ENCODE measurements at places on chromosomes 13 and 19.

DNA sequence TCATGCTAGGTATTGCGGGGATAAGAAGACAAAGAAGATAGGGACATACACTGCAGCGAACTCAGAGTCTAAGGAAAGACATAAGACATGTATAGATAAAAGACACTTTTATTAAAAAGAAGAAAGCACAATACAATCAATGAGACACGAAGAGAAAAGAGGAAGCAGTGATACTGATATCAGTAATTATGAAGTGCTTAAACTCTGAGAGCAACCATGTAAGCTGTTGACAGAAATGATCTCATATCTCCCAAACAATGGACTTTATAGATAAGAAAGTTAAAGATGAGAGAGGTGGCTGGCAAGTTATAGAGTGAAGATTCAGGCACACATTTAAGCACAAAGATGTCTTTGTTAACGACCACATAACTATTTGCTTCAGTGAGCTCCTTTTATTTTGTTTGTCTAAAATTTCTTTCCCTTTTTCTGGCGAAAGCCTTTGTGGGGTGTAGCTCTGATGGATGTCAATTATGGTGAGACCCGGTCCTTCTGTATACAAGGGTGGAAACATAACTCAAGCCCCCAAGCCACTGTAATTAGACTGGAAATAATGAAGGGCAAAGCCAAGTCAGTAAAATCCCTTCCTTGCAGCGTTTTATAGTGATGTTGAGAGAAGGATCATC is 818.0 kb upstream of the SLC10A2 start:
- no peak for DNase-seq

- DNase-seq: no peak
Measured at GRCh38 chr13:77219401-77219800, 107.5 kb downstream of the MYCBP2 start.

DNA sequence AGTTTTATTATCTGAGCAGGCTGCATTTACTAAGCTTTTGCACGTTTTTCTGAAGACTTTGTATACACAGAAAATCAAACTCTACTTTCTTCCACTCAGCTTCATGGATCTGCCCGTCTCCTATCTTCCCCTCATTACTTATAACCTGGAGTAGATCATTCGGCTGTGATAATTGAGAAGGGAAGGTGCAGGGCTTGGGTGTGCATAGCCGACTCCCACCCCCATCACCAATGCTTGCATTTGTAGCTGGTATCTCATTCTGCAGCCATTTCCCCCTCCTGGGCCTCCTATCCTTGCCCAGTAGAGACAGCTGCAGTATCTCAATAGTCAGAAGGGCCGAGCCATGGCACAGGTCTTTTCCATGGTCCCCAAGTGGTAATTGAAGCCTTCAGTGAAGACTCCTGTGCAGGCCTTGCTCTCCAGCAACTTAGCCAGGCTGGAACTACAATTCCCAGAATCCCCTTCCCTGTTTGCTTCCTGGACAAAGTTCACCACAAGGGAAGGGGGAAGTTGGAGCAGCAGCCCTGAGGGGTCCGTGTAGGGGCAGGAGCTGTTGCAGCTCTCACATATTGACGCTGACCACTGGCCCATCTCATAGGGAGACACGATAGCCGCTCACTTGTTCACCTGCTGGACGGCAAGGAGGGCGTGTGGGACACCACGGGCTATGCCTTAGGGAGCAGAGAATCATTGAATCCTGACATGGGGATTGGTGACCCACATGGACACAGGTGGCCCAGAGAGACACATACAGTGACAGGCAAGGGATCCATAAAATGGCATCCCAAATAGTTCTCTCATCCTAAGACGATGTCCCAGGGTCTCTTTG is 2.1 kb upstream of the SIGLEC8 start:
- DNase-seq: no peak

- no peak for DNase-seq
Measured at GRCh38 chr13:100751826-100752225, 77.2 kb upstream of the TMTC4 start.

DNA sequence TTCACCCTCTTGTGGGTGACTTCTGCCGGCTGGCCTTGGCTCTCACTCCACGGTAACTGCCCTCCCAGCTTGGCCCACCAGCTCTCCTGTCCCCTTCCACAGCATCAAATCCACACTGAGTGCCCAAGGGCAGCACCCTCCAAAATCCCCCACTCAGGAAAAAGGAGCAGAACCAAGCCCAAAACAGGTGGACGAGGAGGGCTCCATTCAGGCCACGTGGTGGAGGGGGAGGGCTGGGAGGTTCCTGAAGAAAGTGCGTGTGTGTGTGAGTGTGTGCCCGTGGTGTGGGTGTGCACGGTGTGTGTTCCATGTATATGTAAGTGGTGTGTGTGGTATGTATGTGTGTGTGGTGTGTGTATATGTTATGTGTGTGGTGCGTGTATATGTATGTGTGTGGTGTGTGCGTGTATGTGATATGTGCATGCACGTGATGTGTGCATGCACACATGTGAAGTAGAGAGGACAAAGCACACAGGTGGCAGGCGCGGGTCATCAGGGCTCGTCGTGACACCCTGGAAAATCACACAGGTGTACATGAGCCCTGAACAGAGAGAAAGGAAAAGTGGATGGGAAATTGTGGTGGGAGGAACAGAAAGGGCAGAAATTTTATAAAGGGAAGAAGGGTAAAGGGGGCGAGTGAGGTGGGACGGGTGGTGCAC is 76.9 kb downstream of the COL4A1 start:
- DNase-seq: no peak

- DNase-seq: no peak
Measured at GRCh38 chr19:46296722-46297461, at the start of gene HIF3A. TSS of gene HIF3A (plus strand) at chr19:46297042. CDS start at chr19:46297077, 35 bp downstream.

DNA sequence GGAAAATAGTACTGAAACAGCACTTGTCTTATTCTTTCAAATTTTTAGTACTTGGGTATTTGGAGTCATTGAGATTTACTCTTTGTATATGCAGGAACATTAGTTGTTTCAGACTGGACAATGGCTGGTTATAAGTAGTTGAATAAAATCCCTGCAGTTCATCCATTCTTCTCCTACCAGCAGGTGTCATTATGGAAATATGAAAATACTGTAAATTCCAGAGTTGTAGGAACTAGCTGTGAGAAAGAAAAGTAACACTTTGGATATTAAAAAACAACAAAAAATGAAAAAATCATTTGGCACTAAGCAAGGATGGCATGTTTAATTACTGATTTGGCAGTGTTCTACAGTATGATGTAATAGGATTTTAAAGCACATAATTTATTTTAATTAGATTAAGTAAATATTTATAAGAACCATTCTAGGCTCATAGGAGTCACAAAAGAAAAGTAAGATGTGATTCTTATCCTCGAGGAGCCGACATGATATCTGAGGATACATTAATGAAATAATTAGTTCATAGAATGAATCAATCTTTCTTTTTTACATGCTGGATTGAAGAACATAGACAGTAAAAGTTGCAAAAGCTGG is 155.3 kb downstream of the KCNRG start:
- no peak for DNase-seq

GRCh38 chr13:43397111-43397510 is 373.7 kb downstream of the DNAJC15 start:
- no peak for DNase-seq

- no peak for DNase-seq
Measured at GRCh38 chr19:889662-890295, 3.2 kb downstream of the MED16 start.

DNA sequence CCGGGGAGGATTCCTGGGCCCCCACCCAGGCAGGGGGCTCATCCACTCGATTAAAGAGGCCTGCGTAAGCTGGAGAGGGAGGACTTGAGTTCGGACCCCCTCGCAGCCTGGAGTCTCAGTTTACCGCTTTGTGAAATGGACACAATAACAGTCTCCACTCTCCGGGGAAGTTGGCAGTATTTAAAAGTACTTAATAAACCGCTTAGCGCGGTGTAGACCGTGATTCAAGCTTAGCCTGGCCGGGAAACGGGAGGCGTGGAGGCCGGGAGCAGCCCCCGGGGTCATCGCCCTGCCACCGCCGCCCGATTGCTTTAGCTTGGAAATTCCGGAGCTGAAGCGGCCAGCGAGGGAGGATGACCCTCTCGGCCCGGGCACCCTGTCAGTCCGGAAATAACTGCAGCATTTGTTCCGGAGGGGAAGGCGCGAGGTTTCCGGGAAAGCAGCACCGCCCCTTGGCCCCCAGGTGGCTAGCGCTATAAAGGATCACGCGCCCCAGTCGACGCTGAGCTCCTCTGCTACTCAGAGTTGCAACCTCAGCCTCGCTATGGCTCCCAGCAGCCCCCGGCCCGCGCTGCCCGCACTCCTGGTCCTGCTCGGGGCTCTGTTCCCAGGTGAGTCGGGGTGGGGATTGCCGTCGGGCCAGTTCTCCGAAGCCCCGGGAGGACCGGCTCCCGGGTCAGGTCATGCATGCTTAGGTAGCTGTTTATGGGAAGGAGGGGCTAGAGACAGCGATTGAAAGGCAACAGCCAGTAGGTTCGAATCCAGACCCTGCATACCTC is at the start of gene ICAM1:
ICAM1 (plus strand) TSS at position 505 of the 779 bp plus-strand sequence; CDS start at position 545, 40 bp downstream.
- DNase-seq: peak; percentile 72

- peak; percentile 62 for DNase-seq
Measured at GRCh38 chr19:55305491-55305890, 19.6 kb downstream of the TMEM150B start.

DNA sequence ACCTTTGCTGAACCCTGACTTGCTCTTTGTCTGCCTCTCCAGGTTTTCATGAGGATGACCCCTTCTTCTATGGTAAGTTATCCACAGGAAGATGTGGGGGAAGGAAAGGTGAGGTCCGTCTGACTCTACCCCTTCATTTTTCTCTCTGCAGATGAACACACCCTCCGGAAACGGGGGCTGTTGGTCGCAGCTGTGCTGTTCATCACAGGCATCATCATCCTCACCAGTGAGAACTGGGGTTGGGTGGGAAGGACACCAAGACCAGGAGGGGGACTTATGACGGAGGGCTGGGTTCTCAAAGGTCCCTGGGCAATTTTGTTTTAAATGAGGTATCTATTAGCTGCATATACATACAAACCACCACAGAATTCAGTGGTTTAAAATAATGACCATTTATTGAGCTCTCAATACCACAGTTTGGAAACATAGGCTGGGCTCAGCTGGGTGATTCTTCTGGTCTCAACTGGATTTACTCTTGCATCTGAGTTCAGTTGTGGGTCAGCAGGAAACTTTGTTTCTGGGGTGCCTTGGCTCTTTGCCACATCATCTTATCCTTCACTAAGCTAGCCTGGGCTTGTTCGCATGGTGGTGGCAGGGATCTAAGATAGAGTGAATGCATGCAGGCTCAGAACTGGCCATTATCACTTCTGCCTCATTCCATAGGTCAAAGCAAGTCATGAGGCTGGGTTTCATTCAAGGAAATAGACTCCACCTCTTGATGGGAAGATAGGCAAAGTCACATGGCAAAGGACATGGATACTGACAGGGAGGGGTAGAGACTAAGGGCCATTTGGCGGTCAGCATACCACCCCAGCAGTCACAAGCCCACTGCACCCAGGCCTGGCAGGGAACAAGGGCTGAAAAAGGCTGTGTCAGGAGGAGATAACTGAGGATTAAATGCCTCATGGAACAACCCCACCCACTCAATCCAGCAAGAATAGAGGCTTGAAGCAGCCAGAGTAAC is 11.8 kb downstream of the FXYD5 start:
- no peak for DNase-seq

DNA sequence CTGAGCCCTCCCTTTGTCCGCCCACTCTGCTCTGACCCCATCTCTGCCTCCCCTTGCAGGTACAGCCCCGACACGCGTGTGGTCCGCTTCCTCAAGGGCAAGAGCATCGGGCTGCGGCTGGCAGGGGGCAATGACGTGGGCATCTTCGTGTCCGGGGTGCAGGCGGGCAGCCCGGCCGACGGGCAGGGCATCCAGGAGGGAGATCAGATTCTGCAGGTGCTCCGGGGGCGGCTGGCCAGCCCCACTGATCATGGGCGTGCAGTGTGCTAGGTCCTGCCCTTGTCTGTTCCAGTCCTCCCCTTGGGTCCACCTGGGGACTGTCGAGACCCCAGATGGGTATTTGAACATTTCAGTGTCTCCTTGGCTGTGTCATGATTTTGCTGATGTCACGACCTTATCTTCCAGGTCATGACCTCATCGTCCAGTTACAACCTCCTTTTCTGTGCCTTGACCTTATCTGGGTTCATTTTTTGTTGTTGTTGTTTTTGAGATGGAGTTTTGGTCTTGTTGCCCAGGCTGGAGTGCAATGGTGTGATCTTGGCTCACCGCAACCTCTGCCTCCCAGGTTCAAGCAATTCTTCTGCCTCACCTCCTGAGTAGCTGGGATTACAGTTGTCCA is 25.3 kb downstream of the APBA3 start:
- DNase-seq: no peak

DNA sequence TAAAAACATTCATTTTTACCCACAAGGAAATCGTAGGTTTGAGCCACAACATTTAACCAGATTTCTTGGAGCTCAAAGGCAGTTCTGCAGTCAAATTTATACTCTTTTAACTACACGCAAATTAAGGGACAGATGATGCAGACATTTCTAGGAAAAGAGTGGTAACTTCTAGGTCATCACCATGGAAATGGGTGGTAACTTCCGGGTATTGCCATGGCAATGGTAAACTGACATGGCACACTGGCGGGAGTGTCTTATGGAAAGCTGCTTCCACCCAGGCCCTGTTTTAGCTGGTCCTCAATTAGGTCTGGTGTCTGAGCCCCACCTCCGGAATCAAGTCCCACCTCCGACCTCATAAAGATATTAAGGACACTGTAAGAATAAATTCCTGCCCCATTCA is 10.4 kb upstream of the LYPD5 start:
- peak; percentile 50 for DNase-seq

GRCh38 chr19:15213715-15214381 is 13.1 kb upstream of the NOTCH3 start:
- no peak for DNase-seq

GRCh38 chr13:72696579-72696978 is 30.9 kb downstream of the MZT1 start:
- DNase-seq: no peak

DNA sequence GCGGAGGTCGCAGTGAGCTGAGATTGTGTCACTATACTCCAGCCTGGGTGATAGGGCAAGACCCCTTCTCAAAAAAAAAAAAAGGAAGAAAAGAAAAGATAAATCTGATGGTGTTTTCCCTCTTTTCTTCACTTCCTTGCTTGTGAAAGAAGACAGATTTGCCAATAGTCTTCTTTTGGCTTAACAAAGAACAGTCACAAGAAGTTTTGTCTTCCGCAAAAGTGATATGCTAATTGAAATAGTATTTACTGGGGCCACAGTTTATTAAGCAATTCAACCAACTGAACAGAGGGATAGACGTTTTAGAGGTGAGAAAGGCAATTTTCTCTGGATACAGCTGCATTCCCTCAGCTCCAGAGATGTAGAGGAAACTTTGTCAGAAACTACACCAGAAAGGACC is 22.9 kb upstream of the PLAUR start:
- DNase-seq: no peak

DNA sequence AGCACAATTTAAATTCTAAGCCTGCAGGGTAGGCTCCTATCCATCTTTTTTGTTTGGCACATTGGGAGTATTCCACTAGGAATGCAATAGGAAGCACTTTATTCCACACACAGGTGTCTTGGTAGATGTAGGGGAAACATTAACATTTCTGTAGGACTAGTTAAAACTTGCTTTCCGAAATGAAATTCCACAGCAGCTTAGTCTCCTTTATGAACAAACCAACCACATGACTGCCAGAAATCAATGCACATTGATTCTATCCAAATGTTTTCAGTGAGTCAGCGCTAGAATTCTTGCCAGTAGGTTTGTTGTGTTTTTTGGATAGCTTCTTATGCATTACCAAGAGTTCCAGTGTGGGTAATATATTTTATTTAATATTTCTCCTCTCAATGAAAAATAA is 207.9 kb upstream of the CSNK1A1L start:
- DNase-seq: no peak

GRCh38 chr19:17942582-17943273 is 9.9 kb downstream of the CCDC124 start:
- DNase-seq: no peak
